ENCODE measurements at places on chromosomes 16 and 17.

DNA sequence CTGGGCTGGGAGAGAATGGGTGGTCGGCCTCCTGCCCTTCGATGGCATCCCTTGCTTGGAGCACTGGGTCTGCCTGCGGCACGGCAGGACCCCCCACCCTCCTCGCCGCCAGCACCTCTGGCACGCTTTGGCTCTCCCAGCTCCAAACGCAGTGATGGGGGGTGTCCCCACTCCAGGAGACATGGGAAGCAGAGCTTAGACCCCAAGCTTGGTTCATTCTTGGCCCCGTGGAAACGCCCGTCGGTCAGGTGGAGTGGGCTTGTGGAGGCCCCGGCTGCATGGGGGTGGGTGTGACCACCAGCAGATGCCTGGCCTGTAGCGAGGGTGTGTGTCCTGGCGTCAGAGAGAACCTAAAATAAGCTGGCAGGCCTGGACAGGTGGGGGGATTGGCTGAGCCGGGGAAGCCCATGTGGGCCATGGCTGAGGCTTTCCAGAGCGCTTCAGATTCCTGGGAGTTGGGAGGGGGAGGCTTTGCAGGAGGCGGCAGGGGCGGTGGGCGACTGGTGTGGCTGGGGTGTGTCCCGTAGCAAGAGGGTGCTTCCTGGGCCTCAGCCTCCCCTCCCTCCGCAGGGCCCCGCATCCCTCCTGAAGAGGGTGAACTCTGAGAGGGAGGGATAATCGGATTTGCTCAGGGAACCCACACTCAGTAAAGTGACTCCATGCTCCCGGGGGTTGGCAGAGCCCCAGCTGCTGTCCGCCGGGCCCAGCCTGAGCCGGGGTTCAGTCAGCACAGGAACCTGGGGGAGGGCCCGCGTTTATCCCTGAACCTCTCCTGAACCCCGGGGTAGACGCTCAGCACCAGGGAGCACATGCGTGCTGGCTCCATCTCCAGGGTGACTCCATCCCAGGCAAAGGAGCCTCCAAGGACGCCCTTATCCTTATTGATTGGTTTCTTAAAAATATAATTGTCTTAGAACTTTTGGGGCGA is 3.4 kb downstream of the CACNA1H start:
- peak; percentile 41 for DNase-seq

GRCh38 chr17:52823155-52823554 is 664.6 kb upstream of the CA10 start:
- DNase-seq, result no peak

- DNase-seq, result no peak
Measured at GRCh38 chr17:42405076-42405475, 16.8 kb upstream of the STAT3 start.

DNA sequence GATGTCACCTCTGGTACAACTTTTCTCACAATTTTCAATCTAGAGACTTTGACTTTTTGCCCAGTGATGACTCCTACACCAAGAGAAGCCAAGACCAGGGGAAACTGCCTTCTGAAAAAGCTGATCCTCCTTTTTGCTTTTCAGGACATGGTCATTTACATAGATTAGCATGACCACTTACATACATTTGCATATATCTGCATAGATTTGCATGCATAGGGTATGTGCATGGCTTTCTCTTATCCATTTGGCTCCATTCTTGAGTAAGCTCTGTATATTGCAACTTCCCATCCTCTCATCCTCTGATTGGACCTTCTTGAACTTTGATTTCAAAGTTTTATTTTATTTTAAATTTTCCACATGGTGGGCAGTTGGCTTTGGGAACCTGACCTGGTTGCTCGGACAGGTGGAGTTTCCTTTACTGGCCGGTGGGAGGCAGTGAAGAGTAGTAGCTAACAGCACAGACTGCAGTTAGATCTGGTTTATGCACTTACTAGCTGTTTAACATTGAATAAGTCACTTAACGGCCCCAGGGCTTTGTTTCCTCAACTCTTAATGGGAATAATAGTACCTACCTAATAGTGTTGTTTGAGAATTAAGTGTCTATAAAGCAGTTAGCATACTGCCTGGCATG is 92.9 kb downstream of the GPR139 start:
- no peak for DNase-seq

DNA sequence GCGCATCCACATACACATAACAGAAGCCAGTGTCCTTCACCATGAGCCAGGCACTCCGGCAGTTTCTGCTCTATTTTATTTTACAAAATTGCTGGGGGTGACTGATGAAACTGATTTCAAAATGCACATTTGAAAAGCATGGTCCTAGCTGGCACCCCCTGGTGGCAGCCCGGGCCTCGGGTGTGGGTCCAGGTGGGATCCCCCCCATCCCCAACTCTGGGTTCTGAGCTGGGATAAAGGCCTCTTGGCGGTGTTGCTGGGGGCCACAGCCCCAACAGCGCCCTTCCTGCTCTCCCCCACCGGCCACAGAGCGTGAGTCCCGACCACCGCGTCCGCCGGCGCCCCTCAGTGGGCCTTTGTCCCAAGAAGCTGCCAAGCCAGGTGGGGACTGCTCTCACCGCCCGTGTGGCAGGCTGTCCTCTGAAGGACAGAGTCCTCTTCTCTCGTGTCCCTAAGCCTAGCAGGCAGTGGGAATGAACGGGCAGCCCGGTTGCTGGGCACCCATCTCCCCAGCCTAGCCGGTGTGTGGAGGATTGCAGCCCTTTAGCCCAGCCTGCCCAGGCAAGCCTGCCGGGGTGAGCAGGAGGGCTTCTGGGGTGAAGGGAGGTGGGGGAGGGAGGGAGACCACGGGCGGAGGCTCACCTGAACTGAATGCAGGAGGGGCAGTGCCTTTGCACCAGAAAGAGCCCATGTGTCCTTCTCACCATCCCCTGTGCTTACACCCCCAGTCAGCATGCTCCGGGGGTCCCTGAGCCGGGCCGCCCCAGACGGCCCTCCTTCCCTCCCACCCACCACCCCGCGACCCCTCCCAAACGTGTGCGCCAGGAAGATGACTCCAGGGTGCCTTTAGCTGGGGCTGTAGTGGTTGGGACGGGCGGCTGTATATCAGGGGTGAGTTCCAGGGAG is 898 bp downstream of the SNAI3 start:
- no peak for DNase-seq

DNA sequence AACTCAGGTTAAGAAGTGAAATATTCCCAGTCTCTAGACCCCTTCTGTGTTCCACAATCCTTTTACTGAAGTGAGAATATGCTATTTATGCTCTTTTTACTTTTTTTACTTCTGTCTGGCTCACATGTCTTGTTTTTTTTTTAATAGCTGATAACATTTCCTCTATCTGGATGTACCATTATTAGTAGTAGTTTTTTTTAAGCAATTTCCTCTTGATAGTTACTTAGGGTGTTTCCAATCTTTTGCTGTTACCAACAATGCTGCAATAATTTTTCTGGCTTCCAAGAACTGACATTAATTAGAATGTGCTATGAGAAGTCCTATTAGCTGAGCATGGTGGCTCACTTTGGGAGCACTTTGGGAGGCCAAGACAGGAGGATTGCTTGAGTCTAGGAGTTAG is 32.0 kb downstream of the KSR1 start:
- no peak for DNase-seq

- peak; percentile 29 for DNase-seq
Measured at GRCh38 chr17:78013683-78014467, 55.4 kb downstream of the TNRC6C start.

GRCh38 chr17:44767493-44767892 is 8.7 kb downstream of the ADAM11 start:
- no peak for DNase-seq

DNA sequence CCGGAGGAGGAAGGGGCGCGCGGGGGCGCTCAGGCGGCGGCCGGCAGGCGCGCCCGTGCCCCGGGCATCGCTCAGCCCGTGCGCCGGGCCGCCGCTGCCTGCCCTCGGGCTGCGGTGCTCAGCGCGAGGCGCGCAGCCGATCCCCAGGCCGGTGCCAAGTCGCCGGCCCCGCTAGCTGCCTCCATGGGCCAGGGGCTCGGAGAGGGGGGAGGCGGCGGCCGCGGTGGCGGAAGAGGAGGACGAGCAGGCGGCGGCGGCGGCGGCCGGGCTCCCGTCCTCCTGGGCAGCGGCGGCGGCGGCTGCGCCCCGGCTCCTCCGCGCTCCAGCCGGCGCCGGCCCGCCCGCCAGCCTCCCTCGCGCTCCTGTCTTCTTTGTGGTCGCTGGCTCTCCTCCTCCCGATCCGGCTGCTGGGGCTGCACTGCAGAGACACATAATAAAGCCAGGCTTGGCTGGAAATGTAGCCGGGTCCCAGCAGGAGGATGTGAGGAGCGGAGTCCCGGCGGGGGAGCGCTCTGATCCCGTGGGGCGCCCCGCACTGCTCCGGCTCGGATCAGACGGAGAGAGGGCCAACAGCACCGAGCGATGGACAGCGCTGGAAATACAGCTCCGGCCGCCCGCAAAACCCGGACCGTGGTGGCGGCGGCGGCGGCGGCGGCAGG is 889 bp upstream of the ZNF423 start:
- no peak for DNase-seq

DNA sequence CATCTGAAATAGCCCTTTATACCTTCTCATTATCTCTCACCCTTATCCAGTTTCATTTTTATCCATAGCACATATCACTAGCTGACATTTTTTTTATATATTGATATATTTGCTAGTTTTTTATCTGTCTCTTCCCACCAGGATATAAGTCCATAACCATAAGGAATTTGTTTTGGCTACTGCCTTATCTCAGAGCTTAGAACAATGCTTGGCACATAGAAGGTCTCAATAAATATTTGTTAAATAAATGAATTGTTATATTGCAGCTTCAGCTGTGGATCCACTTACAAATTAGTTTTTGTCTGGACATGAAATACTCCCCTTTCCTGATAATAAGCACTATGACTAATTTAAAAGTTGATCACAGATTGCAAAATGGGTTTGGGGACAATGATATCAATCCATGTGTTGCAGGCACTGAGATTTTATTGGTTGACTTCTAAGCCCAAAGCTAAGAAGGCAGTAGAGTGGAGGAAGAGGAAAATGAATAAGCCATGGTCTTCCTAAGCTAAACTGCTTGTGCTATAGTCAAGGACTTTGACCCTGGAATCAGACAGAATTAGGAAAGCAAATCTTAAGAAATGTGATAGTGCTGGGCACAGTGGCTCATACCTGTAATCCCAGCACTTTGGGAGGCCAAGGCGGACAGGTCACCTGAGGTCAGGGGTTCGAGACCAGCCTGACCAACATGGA is 31.9 kb upstream of the YPEL2 start:
- no peak for DNase-seq

DNA sequence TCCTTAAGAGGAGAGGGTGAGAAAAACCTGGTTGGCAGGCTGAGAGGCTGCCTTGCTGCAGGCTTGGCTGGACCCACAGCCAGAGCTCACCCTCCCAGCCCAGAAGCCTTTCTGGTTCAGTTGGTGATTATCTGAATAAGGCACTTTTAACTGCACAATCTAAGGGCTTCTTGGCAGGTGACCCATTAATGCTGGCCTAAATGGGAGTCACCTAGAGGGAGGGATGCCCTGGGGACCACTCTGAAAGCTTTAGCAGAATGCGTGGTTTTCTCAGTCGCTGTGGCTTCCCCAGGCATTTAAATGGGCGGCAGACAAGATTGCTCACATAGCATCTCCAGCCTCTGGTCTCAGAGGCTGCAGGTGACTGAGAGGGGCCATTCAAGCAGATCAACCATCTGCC is 33.2 kb upstream of the SHISA9 start:
- no peak for DNase-seq

DNA sequence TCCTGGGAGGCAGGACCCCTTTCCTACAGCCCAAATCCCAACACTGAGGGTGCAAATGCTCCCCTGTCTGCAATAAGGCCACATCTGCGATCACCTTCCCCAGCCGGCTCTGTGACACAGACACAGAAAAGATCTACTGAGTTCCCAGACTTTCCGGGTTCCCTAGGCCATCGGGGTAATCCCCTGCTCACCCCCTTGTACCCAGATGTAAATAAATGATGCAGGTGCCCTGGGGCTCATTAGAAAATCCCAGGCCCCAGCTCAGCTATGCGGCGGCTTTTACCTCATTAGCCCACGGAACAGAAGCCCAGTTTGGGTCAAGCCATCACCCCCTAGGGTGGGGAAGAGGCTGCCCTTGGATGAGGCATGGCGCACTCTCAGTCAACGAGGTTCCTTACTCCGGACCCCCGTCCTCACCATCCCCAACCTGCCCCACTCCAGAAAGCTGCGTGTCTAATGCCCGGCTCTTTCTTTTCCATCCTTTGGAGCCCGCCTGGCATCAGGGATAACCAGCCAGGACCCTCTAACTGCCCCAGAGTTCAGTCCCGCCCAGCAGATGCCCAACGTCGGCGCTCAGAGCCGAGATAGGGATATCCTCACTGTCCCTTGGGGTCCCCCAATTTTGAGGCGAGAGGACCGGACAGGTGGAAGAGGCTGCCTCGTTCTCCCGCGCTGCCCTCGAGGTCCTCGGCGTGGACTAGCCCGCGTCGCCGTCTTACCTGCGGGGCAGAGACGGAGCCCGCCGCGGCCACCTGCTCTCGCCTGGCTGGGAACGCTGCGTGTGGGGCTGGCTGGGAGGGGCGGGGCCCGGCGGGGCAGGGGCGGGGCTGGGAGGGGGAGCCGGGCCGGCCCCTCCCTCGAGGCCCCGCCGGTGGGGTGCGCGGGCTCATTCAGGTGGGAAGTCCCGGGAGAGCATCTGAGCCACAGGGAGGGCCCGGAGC is at the start of gene ZNF385C:
TSS of gene ZNF385C (minus strand) at position 783 of the 941 bp plus-strand sequence. CDS start 35,417 bp downstream, outside the sequence.
- no peak for DNase-seq

- DNase-seq, result no peak
Measured at GRCh38 chr16:11356573-11357331, 11.5 kb downstream of the RMI2 start.

DNA sequence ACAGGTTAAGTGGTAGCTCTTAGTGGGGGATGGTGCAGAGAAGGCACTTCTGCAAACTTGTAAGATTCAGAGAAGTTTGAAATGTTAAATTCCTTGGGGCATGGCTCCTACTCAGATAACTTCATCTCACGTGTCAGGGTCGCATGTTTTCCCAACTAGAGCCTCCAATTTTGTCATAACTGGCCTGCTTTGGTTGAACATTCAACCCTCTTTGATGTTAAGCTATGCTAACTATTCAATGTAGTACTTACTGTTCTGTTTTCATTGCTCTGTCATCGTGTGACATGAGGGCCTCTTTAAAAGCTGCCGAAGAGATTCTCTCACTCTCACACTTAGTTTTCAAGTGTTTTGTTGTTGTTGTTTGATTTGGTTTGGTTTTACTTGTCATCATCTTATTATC is 280.8 kb downstream of the CDH11 start:
- no peak for DNase-seq

DNA sequence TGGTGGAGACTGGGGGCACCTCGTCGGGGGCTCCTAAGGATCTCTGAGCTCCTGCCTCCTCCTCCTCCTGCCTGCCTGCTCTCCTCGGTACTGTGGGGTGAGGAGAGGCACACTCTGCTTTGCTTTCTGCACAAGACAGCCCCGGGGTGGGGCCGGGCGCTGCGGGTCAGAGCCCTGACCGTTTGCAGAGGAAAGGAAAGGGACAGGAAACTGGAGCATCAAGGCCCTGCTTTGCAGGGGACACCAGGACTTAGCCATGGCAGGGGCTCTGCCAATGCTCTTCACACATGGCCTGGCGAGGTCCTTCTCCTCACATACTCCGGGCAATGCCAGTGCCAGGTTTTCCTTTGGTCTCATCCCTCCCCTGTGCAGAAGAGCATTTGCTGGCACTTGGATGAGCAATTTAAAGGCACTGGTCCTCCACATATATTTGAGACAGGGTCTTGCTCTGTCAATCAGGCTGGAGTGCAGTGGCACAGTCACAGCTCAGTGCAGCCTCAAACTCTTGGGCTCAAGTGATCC is 23.8 kb upstream of the DOC2B start:
- no peak for DNase-seq

- no peak for DNase-seq
Measured at GRCh38 chr16:72961115-72961832, 86.7 kb downstream of the ZFHX3 start.

Data from nucleus accumbens (tissue), 56 donors.